Small intestine (tissue), 16 donors: ENCODE measurements at places on chromosomes 3 and 15.
A peak's percentile ranks its signal among the peaks of the same experiment; 100 is the strongest.

- peak; percentile 52 for DNase-seq
Observed at GRCh38 chr3:120348065-120348990, 826 bp downstream of the LRRC58 start.

DNA sequence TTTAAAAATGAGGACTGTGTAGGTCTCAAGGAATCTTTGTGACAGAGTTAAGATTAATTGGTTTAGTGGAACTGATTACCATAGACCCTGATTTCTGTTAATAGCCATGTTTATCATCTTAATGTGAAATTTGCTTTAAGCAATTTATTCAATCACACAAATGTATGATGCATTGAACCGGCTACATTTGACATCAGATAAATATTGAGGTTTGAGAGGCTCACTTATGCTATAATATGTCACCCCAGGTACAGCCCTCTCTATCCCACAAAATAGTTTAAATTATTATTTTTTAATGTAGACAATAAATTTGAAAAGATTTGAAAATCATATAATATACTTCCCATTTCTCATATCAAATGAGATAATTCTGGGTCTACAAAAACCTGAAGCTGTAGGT is 413.3 kb downstream of the NAALADL2 start:
- DNase-seq = no peak

GRCh38 chr3:181610973-181611265 is 100.8 kb upstream of the SOX2 start:
- DNase-seq = no peak

GRCh38 chr15:82646250-82647044 is 716 bp downstream of the CPEB1 start:
- peak; percentile 16 for DNase-seq
